ENCODE measurements at places on chromosomes 12 and 14.

DNA sequence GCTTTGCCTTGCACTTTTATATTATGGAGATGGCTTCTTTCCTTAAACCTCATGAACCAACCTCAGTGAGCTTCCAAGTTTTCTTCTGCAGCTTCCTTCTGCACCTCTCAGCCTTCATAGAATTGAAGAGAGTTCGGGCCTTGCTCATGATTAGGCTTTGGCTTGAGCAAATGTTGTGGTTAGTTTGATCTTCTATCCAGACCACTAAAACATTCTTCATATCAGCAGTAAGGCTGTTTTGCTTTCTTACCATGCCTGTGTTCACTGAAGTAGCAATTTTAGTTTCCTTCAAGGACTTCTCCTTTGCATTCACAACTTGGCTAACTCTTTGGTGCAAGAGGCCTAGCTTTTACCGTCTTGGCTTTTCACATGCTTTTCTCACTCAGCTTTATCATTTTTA is 125.4 kb downstream of the SNAPC1 start:
- DNase-seq, result no peak

- no peak for DNase-seq
Measured at GRCh38 chr12:98684199-98684598, 39.1 kb downstream of the APAF1 start.

DNA sequence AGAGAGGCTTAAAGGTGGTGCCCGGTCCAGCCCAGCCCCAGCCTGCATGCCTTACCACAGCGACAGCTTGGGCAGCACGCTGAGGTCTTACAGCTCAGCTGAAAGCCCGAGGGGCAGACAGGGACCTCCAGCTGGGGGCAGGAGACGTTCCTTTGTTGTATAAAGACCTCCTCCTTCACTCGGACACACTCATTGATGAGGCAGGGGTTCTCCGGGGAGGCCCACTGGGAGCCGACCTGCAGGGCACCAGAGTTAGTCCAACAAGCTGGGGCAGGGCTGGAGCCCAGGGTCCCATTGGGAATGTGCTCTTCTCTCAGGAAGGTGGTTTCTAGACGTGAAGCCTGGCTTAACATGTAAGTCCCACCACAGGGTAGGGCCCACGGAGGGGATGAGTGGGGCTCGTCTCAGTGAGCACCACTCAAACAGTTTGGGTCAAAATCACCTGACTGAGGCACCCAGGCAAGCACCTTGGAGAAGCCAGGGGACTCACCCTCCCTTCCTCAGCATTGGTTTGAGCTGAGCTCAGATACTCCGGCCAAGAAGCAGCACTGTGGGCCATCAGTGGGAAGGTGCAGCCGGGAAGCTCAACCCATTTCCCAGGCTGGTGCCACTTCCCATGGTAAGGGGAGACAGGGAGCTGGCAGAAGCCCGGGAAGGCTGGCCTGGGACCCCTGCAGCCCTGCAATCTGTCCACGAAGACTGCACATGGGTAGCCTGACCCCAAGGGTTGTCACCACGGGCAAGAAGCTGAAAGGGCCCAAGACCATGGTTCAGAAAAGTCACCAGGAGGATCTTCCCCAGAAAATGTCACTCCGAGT is 24.3 kb upstream of the ANO2 start:
- no peak for DNase-seq

DNA sequence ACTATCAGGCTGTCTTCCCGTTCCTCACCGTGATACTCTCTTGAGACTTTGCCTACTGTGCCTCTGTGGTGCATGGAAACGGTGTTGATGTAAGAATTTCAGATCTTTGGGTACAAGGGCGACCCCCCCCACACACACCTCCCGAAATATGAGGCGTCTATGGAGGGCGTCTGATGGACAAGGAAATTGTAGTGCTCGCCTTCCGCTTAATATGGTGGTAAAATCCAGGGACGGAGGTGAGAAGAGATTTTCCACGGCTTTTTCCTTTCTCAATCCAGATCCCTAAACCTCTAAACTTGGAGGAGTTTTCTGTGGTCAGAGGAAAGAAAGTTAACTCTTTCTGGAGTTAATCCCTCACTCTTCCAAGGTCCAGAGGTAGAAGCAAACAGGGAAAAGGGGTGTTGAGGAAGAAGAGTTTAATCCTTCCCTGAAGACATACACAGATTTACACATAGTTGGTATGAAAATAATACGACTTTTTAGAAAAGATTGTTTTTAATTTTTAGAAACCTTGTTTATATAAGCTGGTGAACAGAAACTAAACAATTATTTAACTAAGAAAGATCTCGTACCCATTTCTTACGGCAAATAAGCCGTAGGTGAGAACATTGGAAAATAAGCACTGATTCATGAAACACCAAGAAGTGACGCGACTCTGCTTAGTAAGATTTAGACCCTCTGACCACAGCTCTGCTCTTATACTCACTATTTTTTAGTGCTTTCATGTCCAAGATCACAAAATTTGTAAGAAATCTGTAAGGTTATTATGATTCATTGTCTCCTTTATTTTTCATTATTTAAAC is 23.1 kb upstream of the RNASE12 start:
- no peak for DNase-seq

DNA sequence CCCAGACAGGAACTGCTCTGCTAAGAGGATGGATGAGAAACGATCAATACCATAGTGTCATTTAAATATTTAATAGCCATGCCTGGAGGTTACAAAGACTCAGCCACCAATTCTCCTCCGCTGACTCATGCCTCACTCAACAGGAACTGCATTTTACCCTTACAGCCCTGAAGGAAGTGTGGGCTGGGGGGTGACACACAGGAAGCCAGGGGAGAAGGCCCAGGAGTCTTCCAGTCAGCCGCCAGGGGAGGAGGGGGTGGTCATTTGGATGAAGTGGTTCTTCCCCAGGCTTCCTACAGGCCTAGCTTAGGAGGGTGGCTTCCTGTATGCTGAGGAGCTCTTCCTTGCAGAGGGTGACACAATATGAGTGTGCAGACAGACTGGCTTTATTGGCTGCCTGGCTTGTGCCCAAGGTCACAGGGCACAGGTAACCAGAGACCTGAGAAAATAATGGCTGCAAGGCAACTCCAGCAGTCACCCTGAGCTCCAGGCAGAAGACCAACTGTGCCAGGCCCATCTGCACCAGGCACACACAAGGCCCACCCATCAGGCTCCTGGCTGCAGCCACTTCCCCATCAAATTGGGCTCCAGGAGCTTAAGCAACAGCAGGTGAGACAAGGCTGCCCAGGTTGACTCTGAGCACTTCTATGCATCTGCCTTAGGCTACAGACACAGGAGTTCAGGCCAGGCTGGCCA is 30.6 kb upstream of the RPLP0 start:
- DNase-seq, result no peak

GRCh38 chr12:112798048-112798760 is 6.7 kb downstream of the RPH3A start:
- DNase-seq, result peak; percentile 31

DNA sequence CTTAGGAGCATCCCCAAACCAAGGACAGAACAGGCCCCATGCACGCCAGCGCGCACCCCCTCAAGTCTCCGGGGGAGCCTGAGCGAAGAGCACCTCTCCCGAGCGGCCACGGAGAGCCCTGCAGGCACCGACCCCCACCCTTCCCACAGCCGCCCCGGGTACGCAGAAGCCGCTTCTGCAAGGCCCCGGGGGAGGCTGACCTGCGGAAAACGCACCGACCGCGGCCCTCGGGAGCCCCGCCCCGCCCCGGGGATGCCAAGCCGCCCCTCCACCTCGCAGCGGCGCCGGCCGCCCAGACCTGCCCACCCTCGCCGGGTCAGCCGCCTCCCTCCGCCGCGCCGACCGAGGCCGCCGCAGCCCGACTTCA is 385 bp downstream of the CAPRIN2 start:
- no peak for DNase-seq

- DNase-seq, result no peak
Measured at GRCh38 chr14:97264516-97265230, 467.5 kb downstream of the VRK1 start.

- no peak for DNase-seq
Measured at GRCh38 chr14:68041876-68042354, 222.3 kb downstream of the RAD51B start.

GRCh38 chr12:64670919-64671639 is 60.8 kb downstream of the RASSF3 start:
- DNase-seq, result no peak

DNA sequence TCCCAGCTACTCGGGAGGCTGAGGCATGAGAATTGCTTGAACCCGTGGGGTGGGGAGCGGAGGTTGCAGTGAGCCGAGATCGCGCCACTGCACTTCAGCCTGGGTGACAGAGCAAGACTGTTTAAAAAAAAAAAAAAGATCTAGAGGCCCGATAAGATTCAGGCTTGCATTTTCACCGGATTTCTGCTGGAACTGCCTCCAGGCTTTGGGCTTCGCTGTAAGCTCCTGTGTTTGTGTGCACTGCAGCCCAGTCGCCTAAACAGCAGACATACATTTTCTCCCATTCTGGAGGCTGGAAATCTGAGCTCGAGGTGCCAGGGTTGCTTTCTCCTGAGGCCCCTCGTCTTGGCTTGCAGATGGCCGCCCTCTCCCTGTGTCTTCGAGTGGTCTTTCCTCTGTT is 12.2 kb downstream of the BRI3BP start:
- DNase-seq, result no peak

DNA sequence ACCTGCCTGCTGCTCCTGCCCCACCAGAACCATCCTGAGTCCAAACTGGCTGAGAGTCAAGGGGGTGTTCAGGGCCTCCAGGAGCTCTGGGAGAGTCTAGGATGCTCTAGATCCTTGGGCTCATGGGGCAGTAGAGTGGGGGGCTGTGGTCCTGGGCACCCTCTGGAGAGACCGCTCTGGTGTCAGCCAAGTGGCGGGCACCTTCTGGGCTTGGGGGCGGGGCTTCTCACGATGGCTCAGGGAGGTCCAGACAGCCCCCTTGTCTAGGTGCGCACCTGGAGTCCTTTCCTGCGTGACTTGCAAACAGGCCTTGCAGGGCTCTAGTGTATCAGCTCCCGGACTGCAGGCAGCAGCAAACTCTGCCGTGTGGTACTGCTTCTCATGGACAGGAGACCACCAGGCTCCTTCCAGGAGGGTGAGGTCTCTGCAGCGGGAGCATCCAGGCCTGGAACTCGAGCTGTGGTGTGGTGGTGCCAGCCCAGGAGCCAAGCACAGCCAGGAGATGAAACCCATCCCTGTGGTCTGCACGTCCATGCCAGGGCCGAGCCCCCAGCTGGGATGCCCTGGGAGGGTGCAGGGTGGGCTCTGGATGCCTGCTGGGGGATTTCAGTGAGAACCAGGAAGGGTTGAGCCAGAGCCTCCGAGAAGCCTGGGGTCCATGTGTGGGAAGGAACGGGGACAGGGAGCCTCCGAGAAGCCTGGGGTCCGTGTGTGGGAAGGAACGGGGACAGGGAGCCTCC is 15.0 kb downstream of the PACS2 start:
- no peak for DNase-seq

DNA sequence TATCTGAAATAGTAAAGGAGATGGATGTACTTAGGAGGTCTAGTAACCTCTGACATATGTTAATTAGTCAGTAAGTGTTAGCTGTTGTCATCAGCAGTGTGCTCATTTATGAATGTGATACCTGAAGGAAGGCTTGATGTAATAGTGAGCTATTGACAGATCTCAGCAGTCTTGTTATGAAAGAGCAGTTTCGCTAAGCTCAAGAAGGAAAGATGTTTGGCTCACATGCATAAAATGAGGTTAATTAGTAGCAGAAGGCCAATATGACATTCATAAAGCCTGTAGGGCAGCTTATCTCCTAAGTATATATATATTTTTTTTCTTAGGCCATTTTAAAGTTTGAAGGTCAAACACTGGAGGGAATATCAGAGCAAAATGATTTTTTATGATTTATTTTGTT is 2.8 kb downstream of the FAM234B start:
- DNase-seq, result no peak

GRCh38 chr14:101627915-101628262 is 66.6 kb downstream of the DIO3 start:
- no peak for DNase-seq

DNA sequence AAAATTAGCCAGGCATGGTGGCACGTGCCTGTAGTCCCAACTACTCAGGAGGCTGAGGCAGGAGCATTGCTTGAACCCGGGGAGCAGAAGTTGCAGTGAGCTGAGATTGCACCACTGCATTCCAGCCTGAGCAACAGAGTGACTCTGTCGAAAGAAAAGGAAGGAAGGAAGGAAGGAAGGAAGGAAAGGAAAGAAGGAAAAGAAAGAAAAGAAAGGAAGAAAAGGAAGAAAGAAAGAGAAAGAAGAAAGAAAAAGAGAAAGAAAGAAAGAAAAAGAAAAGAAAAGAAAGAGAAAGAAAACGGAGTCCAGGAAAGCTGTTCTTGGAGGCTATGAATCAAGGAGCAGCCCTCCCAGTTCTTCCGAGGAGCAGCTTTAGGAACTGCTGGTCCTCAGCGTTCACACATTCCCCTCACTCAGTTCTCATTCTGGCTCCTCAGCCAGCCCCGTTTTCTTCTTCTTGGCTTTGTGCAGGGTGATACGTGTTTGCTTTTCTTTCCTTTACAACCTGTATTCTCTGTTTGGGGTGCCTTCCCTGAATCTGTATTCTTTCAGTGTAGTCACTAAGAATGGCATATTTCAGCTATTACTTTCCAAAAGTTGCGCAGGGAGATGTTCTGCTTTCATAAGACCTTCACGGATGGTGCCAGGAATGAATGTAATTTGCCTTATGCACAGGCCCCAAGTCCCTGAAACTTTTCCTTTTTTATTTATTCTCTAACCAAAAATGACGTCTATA is 12.2 kb downstream of the FBXL14 start:
- DNase-seq, result no peak

DNA sequence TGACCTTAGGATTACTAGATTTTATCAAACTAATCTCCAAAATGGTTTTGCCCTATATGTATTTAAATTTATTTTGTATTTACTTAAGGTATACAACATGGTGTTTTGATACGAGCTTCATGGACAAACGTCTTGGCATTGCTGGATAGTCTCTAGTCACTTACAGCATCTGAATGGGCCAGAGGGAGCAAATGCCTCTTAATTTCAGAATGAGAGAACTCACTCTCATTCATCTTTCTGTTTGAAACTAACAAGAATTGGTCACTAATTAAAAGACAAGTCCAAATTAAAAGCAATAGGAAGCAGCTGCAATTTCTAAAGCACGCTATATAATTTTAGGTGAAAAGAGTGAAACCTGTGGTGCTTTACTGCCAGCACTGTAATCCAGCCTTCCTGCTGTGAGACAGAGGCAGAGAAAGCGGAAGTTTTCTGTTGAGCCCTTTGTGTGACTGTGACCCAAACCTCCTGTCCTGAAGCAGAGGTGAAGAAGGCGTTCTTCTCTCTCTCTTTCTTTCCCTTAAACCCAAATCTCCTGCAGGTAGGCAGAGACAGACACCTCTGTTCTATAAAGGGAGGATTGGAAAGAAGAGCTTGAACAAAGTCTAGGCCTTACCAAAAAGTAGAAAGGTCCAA is 184.6 kb upstream of the NAV3 start:
- DNase-seq, result no peak

- no peak for DNase-seq
Measured at GRCh38 chr12:83827860-83828259, 1084.7 kb downstream of the SLC6A15 start.

DNA sequence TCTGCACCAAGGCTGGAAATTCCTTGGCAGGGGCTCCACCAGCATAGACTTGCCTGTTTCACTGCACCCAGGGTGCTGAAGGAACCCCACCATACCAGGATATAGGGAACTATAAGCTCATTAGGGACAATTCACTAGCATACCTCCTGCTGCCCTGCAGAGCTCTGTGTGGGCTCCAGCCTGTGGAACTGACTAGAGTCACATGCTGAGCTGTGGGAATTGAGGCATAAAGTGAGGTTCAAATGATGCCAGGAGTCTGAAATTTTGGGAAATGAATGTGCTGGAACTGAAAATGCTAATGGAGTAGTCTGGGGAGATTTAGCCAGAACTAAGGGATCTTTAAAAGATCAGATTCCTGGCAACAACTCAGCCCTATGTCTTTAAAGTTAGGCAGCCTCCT is 7.3 kb upstream of the EMP1 start:
- DNase-seq, result no peak
